Natural killer cell (primary cell): ENCODE measurements at places on chromosomes 16 and 17.
A peak's percentile ranks its signal among the peaks of the same experiment; 100 is the strongest.

DNA sequence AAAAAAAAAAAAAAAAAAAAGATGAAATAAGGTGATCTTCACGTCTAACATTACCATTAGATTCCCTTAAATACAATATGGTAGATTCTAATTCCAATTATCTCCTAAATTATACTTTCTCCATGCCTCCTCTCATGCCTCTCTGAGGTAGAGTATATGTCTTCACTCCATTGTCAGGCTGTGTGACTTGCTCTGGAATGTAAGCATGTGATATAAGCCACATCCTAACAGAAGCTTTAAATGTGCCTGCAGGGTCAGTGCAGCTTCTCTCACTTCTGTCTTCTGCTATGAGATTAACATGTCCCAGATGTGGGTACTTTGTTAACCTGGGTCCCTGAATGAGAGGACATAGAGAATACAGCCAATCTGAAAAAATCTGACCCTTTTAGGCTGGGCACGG lies 32.6 kb downstream of the MED13 start:
- DNase-seq: no peak

DNA sequence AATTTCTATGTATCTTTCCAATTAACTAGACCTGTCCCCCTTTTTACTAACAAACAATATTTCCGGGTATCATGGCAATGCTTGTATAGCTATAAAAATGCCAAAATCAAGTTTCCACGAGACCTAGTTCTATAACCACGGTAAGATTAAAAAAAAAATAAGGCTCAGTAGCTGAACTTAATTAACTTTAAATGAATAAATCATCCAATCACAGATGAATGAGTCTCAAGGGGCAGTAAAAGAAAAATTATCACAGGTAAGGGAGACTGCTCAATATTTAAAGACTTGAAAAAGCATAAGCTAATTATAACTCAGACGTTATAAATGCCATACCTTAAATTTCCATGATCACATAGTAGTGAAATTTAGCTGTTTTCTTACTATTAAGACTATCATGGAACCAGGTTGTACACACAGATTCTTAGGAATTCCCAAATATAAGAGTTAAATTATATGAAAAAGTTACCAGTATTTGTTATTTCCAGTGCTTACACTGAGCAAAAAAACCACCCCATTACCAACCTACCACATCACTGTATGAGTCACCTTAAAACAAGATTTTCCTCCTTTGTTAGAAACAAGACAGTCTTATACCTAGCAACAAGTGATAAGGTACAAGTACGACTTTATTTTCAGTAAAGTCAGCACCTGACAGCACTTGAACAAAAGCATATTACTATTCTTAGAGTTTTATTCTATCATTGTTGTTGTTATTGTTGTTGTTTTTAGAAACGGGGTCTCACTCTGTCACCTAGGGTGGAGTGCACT lies 20.6 kb downstream of the SSH2 start:
- DNase-seq: no peak

GRCh38 chr17:79113699-79114457 lies 39.3 kb downstream of the ENGASE start:
- DNase-seq: no peak

DNA sequence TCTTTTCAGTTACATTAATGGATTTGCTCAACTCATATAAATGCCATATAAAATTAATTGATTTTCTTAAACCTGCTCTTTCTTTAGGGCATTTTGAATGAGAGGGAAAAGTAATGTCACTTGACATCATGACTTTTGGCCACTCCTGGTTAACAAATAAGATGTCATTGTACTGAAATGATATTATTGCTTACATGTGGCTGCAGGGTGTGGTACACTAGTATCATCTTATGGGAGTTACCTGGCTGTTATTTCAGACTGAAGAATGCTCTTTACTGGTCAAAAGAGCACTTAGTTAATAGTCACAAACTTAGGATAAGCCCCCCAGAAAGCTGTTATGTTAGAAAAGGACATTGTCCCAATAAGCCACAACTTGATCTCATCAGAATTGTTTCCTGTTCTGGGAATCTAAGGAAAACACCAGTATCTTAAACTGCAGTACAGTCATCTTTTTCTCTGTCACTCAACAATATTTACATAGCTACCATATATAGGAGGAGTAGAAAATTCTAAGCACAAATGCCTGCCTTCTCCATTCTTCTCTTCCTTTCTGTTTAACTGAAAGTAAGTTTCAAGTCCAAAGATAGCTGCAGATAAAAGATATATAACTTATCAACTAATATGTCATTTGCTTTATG lies 53.9 kb upstream of the MRC2 start:
- no peak for DNase-seq

DNA sequence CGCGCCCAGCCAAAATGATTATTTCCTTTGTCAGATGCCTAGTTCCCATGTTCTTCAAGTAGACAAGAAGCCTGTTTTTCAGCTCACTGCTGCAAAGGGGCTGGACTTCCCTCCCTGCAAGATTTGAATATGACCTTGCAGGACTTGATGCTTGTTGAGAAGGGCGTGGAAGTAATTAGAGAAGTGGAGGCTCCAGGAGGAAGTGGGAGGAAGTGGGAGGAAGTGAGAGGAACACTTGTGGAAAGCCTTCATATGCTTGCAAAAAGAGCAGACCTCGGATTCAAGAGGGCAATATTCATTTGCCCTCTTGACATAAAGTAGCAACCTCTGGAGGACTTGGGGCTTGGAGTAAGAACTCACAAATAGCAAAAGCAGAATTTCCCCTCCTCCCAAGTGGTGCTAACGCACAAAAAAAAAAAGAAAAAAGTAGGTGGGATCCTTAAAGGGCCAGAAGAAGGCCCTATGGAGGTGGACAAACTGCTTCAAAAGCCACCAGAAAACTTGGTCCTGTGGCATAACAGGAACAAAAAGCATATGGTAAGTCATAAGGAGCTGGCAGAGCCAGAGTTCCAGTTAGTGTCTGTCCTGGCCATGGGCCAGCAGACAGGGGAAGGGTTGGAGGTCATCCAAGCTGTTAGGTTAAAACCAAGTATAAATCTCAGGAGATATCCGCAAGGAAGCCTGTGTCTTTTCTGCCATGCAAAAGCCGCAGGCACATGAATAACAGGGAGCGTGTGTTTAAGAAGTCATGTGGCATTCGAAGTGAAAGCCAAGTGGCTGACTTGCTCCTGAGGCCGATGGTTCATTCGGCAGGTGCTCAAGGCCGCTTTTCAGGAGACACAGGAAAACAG lies 20.6 kb upstream of the PRKAR1A start:
- no peak for DNase-seq

GRCh38 chr17:76139801-76140660 lies 1.0 kb downstream of the FOXJ1 start:
- DNase-seq: peak; percentile 44

DNA sequence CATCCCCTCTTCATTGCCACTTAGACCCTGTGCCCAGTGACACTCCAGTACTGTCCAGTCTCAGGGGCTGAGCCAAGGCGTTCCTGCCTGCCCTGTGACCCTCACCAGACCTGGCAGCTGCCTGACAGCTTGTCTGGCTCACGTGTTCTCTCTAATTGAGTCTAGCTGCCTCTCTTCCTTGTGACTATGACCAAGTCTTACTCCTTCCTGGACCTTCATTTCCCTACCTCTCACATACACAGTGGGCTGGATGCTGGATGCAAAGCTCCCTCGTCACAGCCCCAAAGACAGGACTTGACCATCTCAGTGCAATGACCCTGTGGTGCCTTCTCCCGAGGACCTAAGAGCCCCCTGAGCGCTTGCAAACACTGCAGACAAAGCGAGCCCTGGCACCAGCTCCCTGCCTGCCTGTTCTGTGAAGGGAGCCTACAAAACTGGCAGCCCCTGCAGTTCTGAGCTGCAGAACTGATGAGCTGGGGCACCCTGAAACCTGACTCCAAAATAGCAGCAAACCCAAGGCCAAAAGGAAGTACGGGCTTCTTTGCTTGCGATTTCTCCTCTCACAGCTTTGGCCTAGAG lies 1.7 kb downstream of the DEXI start:
- peak; percentile 28 for DNase-seq

- no peak for DNase-seq
These were observed at the start of gene TM4SF5 for GRCh38 chr17:4771519-4772234. Gene TM4SF5 (plus strand): TSS chr17:4771886. CDS start chr17:4771923, 37 bp downstream.

DNA sequence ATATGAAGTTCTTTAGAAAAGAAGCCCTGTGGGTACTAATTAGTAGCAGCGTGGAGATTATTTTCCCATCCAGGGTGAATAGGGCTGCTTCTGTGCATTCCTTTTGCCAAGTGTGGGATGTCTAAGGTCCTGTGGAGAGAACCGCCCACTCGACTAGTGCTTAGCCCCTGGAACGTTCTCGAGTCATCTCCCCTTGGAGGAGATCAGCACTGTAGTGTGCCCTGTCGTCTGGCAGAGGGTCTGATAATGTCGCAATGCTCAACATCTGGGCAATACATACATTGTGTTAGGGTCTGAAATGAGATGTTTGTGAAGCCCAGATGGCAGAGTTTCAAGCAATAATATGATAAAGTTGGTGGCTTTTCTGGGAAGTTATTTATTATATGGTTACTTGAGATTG lies 64.8 kb downstream of the SPECC1 start:
- DNase-seq: no peak

- no peak for DNase-seq
These were observed 286.3 kb downstream of the NPIPA8 start for GRCh38 chr16:18050234-18050633.

- DNase-seq: no peak
These were observed 247.7 kb downstream of the UTP18 start for GRCh38 chr17:51508048-51508447.

- DNase-seq: no peak
These were observed 267.8 kb upstream of the FOXF1 start for GRCh38 chr16:86242244-86243122.

- DNase-seq: no peak
These were observed 8.8 kb upstream of the VPS4A start for GRCh38 chr16:69302301-69302700.

- DNase-seq: no peak
These were observed 4.4 kb downstream of the TMEM92 start for GRCh38 chr17:50278526-50279180.

DNA sequence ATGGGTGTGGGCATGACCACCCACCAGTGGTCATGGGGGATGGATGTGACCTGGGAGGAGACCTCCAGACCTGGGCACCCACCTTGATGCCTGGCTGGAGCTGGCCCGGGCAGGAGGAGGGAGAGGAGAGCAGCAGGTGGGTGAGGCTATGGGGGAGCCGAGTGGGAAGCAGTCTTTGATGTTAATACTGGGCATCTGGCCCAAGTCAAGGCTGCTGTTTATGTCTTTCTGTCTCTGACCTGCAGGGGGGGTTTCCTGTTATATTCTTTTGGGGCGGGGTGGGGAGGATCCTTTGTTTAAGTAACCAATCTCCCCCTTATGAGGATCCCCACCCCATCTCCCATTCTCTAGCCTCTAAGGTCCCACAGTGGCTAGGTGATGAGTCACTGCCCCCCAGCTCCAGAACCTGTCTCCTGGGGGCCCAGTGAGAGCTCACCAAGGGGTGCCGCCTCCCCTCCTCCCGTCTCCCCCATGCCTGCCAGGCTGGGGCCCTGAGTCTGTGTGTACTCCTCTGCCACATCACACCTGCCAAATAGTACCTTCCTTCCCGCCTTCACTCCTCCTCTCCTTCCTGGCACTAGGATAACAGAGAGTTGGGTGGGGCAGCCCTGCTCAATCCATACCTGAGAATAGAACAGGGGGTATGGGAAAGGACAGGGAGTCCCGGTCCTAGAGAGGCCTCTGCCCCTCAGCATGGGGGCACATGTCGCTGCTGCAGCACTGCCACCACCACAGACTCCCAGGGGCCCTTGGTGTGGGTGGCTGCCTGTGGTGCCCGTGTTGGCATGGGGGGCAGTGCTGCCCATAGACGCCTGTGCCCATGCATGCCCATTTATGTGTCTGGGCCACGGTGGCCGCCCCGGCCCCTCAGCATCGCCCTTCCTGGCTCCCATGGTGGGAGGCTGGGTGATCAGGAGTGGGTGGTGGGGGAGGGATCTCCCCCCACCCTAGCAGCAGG lies 7.3 kb downstream of the THRA start:
- peak; percentile 52 for DNase-seq

DNA sequence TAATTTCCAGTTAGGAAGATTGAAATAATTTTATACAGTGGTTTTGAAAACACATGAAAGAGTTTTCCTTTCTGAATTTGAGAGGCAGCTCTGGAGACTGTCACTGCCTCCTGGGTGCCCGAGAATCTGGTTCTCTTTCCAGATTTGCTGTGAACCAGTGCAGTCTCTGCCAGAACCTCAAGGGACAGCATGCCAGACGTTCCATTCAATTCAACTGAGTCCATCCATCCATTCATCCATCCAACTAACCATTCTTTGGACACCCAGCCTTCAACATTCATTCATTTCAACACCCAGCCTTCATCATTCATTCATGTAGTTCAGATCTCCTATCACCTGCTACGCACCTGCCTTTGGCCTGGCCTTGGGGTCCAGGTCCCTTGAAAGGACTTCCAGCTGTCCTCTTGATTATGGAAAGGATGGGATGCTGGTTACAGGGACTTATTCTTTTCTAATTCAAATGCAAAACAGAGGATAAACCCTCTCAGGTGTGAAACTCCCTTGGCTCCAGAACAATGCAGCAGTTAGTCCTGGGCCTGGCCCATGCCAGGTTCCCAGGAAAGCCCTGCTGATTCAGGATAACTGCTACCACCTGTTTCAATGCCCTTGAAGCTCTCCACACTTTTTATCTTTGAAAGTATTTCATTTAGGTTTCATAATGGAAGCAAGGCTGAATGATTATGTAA lies 68.7 kb downstream of the WSCD1 start:
- DNase-seq: no peak

GRCh38 chr16:69793526-69793925 lies 31.4 kb downstream of the WWP2 start:
- no peak for DNase-seq

DNA sequence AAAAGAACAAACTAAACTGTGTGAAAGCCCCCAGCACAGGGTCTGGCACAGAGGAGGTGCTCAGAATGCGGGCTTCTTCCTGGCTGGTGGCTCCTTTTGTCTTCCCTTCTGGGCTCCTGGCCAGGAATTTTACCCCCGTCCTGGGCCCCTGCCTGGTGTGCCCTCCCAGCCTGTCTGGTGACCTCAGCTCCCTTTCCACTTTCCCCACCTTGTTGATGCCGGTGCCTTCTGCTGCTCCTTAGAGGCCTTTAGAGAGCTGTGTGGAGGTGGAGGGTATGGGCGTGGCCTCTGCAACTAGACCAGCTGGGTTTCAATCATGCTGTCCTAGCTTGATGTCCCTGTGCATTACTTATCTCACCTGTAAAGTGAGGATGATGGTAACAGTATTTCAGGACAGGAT lies 16.8 kb downstream of the PIRT start:
- DNase-seq: no peak

GRCh38 chr16:13039526-13039925 lies 138.1 kb downstream of the SHISA9 start:
- DNase-seq: no peak

GRCh38 chr16:87924041-87924810 lies 12.1 kb downstream of the CA5A start:
- DNase-seq: no peak

DNA sequence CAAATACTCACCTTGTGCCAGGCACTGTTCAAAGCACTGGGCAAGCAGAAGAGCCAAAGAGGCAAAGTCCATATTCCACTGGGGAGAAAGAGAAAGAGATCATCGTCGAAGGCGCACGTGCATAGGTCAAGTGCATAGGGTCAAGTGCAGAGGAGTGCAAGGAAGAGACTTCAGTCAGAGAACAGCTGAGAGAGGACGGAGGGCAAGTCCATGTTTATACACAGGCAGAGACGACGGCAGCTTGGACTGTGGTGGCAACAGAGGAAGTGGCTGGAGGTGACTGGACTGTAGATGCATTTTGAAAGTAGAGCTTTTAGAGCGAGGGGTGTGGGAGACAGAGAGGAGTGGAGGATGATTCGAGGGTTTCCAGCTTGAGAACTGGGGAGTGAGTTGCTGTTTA lies 74.7 kb upstream of the SDK2 start:
- DNase-seq: no peak

- DNase-seq: no peak
These were observed 3.2 kb upstream of the UBE2G1 start for GRCh38 chr17:4369557-4370230.
